ENCODE measurements at places on chromosomes 11 and 22.

GRCh38 chr11:12989428-12990161 is 19.5 kb upstream of the RASSF10 start:
- peak; percentile 22 for DNase-seq

- DNase-seq = no peak
Observed at GRCh38 chr11:66862559-66863037, 5.7 kb downstream of the LRFN4 start.

GRCh38 chr22:26428515-26429457 is at the start of gene ASPHD2:
Gene ASPHD2 (plus strand): TSS chr22:26429260. CDS start chr22:26433616, 4,356 bp downstream.
- DNase-seq = peak; percentile 20

- no peak for DNase-seq
Observed at GRCh38 chr22:45533703-45534102, 31.0 kb downstream of the FBLN1 start.

DNA sequence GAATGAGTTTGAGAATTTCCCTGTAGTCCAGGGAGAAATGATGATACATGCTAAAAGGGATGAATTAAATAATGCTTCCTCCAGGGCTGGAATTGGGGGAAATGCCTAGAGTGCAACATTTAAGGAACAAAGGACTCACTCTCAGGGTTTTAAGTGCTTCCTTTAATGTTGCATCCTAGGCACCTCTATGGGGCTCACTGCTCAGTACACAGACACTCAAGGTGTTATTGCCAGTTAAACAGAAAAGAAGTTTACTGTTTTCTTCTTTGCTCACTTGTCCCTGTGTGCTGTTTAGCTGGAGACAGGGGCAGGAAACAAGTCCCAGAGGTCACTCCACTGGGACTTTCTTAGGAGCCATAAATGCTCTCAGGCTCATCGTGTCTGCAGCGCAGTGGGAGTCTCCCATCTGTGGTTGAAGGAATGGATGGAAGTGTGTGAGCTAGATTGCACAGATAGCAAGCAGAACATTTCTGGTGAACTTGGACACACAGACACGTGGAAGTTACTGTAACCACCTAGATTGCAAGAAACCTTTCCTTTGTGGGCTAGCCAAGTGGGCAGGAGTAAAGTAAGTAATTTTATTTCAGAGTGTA is 8.4 kb upstream of the OR52H1 start:
- no peak for DNase-seq

- DNase-seq = no peak
Observed at GRCh38 chr22:46754110-46754799, 8.2 kb upstream of the TBC1D22A start.

DNA sequence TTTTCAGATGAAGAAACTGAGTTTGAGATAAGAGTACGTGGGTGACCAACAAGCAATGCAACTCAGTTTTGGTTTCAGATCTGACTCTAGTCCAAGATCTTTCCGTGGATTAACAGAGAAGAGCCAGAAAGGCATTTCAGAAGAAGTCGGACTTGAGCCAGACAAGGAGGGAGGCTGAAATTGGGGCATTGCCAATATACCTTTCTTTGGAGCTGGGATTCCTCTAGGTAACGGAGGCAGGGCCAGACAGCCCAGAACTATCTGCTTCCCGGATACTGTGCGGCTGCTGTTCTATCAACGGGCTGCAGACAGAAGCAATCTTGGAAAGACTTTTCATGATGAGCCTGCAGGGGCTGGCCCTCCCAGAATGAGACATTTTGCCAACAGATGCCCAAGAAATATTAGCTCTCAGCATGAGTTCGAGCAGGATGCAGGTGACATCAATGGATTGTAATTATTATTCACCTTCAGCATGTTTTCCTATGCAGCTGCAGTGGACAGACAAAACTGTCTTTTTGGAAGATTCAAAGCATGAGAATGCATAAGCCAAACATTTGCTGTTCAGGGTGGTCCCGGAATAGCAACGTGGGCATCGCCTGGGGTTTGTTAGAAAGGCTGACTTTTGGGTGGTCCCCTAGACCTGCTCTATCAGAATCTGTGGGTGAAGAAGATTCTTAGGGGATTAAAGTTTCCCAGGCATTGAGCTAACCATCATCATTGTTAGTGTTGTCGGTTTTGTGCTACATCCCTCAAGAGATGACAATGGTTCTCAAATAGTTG is 95.7 kb downstream of the SCN3B start:
- no peak for DNase-seq

DNA sequence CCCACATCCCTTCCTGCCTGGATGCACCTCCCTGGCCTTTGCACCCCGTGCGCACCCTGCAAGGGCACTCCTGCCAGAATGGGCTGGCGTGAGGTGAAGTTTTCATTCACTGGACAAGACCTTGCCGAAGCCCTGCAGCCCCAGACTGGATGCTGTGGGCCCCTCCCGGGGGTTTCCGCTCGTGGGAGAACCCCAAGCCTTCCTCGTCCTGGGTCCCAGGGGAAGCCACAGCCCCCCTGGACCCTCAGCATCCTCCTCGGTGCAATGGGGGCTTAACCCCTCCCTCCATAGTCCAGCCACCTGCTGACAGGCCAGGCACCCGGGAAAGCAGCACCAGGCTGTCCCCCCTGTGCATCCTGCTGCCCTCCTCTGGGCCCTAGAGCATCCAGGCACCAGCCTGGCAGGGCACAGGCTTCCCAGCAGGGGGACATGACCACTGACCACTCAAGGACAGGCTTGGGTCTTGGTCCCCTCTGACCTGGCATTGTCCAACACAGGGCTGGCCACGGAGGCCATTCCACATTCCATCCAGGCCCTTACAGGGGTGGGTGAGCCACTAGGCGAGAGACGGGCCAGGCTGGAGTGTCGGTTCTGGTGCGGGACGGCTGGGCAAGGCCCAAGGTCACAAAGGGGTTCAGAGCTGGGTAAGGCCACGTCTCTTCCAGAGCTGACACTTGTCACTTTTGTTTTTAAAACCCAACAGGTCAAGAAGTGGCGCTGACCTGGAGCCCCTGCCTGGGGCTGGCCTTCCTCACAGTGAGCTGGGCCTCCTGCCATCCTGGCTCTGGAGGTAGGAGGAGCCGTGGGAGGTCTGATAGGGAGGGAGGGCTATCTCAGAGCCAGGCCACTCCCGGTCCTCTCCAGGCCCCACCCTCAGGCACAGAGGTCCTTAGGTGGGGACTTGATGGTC is 41.5 kb upstream of the PPARA start:
- DNase-seq = no peak

DNA sequence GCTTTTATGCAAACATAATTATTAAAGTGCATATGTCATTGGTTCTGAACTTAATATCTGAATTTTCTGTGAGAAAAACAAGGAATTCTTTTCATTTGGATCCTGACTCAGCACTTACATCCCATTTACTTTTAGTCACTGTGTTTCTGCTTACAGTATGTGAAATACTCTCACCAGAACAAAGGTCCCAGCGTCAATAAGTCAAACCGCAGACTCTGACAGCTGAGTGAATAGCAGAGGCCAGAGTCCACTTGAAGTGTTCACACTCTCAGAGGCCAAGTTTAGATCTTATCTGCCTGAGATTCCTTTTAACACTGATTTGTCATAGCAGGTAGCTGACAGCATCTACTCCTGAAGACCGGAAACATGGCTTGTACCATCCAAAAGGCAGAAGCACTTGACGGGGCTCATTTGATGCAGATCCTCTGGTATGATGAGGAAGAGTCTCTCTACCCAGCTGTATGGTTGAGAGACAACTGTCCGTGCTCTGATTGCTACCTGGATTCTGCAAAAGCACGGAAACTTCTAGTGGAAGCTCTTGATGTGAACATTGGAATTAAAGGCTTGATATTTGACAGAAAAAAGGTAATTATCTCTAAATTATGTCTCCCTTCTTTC is 14.6 kb downstream of the BBOX1 start:
- peak; percentile 16 for DNase-seq

GRCh38 chr11:20221566-20221965 is 61.3 kb upstream of the DBX1 start:
- no peak for DNase-seq

- no peak for DNase-seq
Observed at GRCh38 chr22:30425327-30425615, 297 bp upstream of the MTFP1 start.

DNA sequence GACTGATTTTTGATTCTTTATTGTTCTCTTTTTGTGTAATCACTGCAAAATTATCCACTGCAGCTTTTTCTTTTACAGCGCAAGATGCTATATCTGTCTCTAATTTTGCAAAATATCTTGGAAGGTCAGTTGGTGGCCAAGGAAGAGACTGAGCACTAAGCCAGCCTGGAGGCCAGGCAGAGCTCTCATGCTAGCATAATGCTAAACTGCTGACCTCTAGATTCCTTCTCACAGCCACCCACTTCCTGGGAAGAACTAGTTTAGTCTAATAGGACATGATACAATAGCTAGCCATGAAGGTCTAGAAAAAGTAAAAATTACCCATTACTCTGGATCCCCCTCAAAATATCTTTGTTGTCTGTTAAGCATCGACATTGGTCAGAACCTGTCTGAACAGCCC is 227.2 kb upstream of the ARHGAP20 start:
- no peak for DNase-seq

DNA sequence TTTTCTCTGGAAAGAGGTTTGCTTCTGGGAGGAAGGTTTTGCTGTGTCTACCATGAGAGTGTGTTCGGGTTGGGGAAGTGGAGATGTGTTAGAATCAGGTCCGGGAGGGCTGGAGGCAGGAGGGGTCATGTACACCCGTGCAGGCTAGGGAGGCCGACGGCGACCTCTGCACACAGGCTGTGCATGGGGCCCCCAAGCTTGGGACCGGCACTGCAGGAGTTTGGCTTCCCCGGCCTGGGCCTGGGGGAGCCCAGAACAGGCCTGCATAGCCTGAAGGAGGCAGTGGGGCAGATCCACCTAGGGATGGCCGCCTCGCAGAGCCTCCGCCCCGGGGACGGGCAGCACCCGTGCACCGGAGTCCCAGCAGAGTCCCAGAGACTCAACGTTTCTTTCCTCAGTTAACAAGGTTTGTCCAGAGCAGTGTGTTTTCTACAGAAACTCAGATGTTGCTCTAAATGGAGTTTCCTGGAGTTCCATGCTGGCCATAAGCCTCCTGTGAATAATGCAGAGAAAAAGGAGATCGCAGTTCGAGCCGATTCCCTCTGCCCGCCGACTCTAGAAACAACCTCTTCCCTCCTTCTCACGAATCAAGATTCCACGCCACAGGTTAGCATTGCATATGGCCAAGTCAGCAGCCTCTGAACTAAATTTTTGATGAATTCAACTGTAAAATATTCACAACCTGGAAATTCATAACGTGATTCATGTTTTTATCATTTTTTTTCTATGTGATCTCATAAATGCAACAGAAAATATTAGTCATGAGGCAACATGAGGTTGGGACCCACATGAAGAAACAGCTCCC is 427.3 kb downstream of the BRD1 start:
- DNase-seq = no peak
